NCI-H460 (cell line): ENCODE measurements at places on chromosomes 3 and 15.

DNA sequence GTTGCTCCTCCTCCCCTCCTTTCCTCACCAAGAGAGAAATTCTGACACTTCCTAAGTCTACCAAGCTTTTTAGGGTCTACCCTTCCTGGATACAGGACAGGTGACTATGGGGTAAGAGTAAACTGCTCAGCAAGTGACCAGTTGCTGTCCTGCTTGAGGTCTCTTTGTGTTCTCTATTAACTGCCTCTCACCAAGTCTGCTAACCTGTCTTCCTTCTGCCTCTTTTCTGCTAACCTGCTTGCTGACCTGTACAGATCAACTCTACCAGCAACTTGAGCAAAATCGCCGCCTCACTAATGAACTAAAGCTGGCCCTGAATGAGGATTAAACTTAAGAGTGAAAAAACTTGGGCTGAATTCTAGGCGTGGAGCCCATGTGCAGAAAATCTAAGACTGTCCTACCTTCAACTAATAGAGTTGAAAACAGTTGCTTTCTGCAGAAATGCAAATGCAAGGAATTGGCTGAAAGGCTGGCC is 27.1 kb downstream of the TPM1 start:
- no peak for DNase-seq

- peak; percentile 33 for DNase-seq
These were observed 82.0 kb downstream of the CNTN3 start for GRCh38 chr3:74532446-74532845.

DNA sequence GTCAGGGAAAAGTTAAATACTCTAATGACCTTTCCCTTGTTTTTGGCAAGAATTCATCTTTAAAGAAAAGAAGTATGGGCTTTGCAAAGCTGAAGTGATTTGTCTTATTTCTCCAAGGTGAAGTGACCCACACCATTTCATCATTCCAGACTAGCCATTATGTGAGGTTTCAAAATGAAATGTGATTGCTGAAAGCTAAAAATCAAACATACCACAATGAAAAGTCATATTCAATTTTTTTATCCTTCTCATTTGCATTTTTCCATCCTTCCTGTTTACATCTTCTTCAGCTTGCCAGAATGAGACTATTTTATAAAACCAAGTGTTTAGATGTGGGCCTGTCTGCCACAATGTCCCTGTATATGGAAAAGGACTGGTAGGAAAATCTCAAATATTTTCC is 142.3 kb upstream of the STRIT1 start:
- DNase-seq: no peak

DNA sequence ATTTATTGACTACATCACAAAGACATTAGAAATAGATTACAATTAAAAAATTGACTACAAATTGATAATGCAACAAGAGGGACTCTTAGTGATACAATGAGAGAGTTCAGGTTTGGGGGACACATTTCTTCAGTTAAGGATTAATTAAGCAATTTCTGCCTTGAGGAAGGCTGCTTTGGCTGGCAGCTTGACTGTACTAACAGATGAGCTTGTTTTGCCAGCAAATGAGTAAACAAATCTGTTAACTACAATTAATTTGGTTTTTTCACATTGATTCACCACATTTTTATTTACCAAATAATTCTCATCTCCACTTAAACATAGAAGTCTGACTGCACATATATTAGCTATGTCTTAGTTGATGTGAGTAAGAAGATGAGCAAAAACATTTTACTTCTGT is 183.6 kb upstream of the ZNF385D start:
- no peak for DNase-seq

GRCh38 chr3:182220013-182220412 is 508.3 kb downstream of the SOX2 start:
- DNase-seq: no peak

DNA sequence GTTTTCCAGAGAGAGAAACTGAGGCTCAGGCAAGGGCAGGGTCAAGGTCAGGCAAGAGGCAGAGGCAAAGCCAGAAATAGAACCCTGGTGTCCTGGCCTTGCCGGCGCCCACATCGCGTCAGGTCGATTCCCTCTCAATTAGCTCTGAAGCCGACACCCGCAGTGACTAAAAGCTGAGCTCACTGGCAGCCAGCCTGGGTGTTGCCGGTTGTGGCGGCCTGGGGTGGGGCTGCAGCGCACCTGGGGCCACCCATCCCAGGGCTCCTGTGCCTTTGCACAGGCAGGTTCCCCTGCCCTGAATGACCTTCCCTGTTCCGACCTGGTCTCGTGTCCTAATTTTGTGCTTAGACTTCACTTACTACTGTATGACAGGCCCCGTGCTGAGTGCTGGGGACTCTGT is 6.2 kb downstream of the SEMA3F start:
- no peak for DNase-seq

DNA sequence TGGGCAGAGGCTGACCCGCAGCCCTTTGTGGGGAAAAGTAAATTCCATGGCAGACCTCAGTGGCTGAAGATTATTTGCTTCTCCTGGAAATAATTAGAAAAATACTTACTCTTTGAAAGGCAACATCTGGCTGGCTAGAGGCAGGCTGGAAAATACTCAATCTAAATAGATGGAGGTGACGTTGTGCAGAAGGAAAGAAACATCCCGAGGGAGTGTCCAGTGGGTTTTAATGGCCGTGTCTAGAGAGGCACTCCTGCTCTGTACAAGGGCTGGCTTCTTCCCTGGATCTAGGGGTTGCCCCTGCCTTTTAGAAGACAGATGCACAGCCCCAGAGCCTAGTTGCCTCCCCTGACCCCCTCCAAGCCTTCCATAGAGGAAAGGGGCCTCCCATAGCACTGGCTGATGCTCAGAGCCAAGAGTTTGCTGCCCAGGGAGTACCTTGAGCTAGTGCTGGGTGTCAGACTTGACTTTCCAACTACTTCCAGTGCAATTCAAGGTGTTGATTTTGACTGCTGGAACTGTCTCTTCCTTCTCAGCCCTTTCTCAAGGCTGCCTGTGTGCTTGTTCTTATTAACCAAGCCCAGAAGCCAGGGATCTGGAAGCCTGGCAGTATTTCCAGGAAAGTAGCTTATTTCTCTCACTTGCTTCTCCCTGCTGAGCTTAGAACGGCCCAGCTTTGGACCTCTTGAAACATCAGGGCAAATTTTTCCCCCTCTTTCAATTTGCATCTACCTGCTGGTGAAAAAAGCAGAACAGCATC is 27.4 kb downstream of the CGNL1 start:
- DNase-seq: no peak

- peak; percentile 95 for DNase-seq
These were observed 167.1 kb downstream of the P3H2 start for GRCh38 chr3:189953551-189953950.

DNA sequence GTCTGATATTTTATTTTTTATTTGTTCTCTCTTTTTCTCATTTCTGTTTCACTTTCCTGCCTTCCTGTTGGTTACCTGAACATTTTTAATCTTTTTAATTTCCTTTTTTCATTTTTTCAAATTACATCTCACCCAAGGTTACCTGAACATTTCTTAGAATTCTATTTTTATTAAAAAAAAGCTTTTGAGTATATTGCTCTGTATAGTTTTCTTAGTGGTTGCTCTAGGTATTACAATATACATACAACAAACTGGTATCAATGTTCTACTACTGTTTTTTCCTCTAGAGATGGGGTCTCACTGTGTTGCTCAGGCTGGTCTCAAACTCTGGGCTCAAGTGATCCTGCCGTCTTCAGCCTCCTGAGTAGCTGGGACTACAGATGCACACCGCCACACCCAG is 79.4 kb downstream of the DHX30 start:
- DNase-seq: no peak

GRCh38 chr3:36765104-36765503 is 751 bp upstream of the DCLK3 start:
- no peak for DNase-seq

DNA sequence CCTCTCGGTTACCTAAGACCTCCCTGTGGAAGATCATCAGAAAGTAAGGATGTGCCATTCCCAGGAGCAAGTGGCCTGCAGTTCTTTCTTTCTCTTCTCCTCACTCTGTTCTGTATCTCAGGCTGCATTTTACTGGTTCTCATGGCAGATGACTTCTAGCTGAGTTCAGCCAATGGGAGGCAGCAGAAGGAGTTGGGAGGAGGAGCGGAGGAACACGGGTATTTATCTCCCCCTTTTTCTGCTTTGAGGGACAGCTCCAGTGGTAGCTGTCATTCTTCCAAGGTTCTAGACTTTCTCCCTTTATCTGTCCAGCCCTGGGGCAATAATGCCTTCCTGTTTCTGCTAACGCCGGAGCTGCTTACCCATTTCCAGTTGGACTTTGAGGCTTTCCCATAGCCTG is 339.9 kb downstream of the NR2F2 start:
- no peak for DNase-seq

DNA sequence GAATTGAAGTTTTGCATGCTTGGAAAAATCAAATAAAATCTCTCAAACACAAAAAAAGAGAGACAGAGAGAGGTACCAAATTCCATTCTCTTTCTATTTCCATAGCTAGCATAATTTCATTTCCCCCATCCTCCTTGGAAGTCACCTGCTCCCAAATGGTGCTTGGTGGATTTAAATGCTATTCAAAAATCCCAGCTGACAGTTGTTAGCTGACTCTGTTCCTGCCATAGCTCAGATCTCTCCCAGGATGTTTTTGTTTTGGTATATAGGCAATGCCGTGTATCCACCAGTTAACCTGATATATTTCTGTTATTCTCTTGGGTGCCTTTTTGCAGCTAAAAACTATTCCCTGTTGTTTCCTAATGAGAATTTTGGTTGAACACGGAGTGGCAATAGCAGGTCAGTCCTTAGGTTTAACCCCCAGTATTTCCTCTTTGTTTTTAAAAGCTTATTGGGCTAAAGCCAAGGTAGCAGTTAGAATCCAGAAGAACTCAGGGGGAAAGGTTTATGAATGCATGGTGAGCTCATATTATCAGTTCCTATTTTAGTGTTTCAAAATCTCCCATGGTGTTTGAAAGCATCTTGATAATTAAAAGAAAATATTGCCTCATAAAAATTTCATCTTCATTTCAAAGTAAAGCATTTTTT is 240.0 kb upstream of the GBE1 start:
- no peak for DNase-seq

DNA sequence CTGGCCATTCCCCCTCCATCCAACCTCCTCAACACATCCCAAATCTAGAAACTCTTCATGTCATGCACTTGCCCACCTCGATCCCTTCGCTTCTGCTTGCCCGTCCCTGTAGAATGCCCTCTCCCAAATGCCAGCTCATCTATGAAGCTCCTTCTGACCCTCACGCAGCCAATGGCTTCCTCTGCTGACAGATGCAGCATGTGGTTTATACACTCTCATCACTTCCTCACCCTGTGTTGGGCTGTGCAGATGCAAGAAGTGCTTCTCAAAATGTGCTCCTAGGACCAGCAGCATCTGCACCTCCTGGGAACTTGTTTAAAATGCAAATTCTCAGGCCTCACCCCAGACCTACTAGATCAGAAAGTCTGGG is 51.7 kb downstream of the SEMA5B start:
- no peak for DNase-seq

DNA sequence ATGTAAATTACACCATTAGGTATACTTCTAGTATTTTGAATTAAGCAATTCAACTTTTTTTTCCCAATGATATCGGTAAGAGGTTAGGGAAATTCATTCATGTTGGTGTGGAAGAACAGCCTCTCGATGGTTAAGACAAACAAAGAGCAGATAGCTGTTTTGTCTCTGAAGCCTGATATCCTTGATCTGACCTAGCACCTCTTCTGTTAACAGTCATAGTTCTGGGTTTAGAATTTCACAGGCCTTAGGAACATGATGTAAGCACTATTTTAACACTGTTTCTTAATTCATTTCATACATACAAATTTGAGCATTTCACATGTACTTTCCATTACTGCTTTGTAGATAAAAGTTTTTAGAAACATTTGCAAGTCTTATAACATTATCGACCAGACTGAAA is 367.5 kb upstream of the ZNF385D start:
- DNase-seq: no peak

DNA sequence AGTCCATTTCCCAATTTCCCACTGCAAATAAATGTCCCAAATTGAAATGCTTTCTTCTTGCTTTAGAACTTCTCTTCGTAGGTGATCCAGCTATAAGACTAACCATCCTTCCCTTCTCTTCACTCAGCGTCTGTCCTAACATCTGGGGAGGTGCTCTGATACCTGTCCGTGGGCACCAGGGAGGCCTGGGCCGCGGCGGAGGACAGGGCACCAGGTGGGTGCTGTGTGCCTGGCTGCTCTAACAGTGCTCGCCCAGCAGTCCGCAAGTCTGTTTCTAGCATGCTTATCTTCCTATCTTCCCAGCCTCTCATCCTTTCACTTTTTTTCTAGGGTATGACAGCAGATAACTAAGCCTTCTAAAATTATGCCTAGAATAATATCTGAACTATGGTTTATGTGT is 37.3 kb downstream of the NKIRAS1 start:
- DNase-seq: no peak

DNA sequence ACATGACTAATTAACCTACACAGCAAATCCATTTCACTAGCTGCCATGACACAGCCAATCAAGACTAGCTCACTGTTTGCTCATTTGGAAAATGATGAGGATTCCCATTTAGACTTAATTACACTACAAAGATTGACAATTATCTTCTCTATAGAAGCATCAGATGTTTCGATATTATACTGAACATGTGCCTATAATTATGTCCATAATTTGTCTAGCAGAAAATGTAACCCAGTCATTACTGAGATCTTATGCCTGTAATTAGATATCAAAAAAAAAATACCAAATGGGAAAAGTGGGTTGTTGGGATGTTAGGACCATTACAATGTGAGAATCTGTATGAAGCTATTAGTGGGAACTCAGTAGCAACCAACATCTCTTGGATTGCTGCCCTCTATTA is 344.2 kb upstream of the MCTP2 start:
- no peak for DNase-seq

GRCh38 chr3:171614318-171614921 is 154.2 kb upstream of the TNIK start:
- no peak for DNase-seq
